ENCODE measurements at places on chromosomes 5 and 9. TPM values are rescaled to one million over a fixed set of nuclear protein-coding genes. Genes with fewer than 3 reads are reported as not detected.
A peak's percentile ranks its signal among the peaks of the same experiment; 100 is the strongest.

The CTXN3 gene
- not detected for polyA plus RNA-seq

The FBXL7 gene
- polyA plus RNA-seq, result 5.0 TPM

The GFM2 gene
- 28.5 TPM for polyA plus RNA-seq

The RASEF gene
- 3.6 TPM for polyA plus RNA-seq

The CTSV gene
- polyA plus RNA-seq, result 89.9 TPM

The PCDHAC2 gene
- 1.8 TPM for polyA plus RNA-seq

GRCh38 chr5:148336704-148337435, 1.5 kb downstream of the SPINK9 start:
- no peak for DNase-seq

DNA sequence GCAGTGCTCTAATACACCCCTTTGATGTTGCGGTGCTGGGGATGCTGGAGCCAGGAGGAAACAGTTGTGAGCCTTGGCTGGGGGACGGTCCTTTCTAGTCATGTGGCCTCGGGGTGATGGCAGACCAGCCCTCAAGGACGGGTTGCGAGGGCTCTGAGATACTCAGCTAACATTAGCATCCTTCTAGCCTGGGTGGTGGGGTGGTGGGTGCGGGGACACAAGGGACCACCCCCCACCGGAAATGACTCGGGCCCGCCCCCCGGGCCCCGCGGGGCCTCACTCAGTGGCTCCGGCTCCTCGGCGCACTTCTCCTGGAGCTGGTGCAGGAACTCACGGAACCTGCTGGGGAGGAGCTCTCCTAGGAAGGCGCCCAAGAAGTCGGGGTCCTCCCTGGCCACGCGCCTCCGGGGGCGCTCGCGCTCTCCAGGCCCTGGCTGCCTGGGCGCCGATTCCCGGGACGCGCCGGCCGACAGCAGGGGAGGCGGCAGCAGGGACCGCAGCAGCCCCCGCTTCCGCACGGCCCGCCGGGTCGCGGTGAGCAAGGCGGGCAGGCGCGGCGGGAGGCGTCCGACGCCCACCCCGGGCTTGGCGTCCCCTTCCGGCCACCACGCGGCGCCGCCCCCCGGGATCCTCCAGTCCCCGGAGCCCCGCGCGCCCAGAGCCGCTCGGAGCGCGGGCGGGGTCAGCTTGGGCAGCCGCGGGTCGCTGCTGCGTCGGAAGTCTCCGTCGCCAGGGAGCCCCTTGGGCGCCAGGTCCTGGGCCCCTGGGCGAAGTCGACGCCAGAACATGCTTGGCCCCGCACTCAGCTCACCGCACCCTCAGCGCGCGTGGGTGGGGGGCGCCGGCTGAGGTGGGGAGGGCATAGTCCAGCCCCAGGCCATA, 873 bp downstream of the C9orf50 start:
- DNase-seq, result peak; percentile 69

DNA sequence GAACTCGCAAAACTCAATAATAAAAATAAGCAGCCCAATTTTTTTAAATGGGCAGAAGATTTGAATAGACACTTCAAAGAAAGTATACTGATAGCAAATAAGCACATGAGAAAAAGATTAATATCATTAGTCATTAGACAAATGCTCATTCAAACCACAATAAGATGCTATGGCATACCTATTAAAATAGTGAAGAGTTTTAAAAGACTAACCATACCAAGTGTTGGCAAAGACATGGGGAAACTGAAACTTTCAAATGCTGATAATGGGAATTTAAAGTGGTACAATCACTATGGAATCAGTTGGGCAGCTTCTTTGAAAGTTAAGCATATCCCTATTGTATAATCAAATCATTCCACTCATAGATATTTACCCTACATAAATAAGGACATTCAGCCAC, 26.6 kb upstream of the ORM1 start:
- DNase-seq, result no peak

DNA sequence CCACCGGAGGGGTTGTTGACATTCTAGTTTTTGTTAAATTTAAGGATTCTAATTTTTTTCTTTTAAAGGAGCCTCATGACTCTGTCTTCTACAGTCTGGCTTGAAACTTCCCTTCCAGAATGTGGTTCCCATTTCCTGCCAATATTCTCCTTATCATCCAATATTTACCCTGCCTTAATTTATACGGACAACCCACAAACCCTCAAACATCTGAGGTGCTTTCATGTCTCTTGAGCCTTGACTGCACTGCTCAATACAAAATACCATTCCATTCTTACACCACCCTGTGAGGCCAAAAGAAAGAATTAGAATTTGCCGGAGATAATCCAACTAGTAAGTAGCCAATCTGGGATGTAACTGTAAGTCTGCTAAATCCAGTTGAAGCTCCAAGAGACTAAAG, 346.5 kb downstream of the SPOCK1 start:
- DNase-seq, result no peak

DNA sequence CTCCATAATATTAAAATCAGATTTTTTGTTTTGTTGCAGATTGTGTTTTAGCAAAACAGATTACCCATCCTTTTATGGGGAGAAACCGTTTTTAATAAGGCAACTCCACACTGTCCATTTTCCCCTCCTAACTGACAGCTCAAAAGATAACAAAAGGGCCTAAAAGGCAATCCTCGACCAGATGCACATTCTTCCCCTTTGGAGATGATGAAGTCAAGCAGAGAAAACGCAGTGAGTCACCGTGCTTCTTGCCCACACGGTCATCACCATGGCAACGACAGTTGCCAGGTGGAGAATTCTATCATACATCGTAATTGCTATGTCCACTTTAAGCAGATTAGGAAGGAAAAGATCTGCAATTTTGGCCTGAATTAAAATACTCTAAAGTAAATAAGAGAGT, 96.4 kb downstream of the DIRAS2 start:
- peak; percentile 32 for DNase-seq

GRCh38 chr5:42982107-42982622, 58.0 kb downstream of the ANXA2R start:
- DNase-seq, result no peak

- DNase-seq, result no peak
Observed at GRCh38 chr9:135100725-135101410, 13.4 kb downstream of the OLFM1 start.

- DNase-seq, result no peak
Observed at GRCh38 chr5:57662991-57663390, 180.4 kb upstream of the ACTBL2 start.

- DNase-seq, result no peak
Observed at GRCh38 chr9:2229109-2229721, 214.1 kb downstream of the SMARCA2 start.

- DNase-seq, result no peak
Observed at GRCh38 chr5:151098768-151099121, 17.9 kb upstream of the TNIP1 start.

DNA sequence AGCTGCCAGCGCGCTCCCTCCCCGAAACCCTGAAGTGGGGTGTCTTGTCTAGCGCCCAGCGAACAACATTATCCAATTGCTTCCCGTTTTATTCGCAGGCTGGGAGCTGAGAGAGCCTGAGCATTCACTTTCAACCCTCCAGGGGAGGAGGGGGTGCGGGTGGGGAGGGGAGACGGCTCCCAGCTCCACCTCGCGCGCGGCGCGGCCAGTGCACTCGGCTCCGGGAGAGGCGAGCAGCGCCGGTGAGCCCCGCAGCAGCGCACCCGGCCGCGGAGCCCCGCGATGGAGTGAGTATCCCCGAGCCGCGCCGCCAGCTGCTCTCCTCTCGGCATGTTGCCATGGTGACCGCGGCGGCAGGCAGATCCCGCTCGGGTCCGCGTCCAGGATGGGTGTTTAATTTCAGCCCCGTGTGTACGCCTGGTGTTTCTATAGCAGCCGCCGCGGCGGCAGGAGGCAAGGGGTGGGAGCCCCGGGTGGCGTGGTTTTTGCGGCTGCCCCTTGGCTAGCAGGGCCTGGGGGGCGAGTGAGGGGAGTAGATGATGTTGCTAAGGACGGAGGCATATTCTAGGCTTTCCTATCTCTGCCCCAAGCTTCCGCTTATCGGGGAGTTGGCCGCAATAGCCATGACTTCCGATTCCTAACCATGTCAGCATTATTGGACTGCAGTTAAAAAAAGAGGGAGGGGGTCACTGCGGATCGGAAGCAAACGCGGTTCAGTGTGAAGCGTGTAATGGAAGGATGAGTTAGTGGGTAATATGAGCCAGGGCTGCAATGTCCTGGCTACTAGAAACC, 139.2 kb upstream of the PALM2AKAP2 start:
- peak; percentile 78 for DNase-seq

DNA sequence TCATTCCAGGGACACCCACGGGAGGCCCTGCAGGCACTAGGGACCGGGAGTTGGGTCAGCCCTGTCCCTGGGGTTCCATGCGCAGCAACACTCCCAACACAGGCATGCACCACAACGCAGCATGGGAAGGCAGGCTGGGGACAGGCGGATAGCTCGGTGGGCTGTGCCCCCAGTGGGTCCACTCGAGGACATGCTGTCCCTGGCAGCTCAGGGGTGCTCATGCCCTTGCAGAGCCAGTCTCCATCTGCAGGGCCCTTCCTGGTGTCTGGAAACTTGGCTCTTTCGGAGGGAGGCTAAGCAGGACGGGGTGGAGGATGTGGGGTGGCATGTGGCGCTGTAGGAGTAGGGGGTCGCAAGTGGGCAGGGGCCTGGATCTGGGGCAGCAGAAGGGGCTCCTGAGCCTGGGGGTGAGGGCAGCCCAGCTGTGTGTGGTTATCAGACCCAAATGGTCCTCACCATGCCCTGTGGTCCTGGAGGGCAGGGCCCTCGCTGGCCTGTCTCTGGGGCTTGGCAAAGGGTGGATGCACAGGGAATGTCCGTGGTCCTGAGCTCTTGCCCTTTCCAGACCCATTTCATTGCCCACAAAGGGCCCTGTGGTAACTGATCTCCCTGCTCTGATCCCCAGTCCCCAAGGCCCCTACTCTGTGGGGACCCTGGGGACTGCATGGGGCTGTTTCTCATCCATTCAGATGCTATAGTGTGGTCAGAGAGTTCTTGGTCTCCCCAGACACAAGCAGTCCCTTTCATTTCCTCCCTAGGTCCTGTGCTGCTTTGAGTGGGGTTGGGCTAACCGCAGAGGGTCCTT, 90.3 kb upstream of the PHYKPL start:
- DNase-seq, result no peak

DNA sequence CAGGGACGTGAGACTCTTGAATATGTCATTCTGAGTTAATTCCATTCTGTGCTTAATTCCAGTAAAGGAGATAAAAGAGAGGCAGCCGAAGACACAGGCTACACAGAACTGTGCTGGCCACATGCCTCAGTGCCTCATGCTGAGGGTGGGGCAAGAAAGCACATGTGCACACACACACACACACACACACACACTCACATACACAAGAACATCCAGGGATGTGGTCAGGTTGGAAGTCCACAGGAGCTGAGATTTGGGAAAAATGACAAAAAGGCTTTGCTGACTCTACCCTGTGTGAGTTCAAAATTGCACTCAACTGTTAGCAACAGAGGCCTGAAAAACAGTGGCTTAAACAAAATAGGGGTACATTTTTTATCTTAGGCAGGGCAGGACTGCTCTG, 40.5 kb downstream of the ALG2 start:
- no peak for DNase-seq

DNA sequence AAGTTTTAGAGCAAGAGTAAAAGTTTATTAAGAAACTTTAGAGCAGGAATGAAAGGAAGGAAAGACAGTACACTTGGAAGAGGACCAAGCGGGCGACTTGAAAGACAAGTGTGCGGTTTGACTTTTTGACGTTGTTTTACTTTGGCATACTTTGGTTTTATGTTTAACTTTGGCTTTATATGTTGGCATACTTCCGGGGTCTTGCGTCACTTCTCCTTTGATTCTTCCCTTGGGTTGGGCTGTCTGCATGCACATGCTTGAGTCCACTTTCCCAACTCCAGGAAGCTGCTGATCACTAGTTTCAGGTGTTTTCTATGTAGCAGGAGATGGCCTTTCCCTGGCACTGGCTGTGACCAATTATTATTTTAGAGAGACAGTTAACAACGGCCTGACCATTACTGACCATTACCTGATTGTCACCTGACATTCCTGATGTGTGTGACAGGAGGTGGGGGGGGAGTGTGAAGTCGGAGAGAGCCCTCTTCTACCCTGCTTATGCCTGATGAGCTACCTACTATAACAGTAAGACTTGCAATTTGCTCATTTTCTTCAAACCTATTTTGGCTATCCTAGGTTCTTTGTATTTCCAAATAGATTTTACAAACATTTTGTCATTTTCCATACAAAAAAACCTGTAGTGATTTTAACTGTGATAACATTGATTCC, 45.5 kb downstream of the TNFSF8 start:
- DNase-seq, result no peak

DNA sequence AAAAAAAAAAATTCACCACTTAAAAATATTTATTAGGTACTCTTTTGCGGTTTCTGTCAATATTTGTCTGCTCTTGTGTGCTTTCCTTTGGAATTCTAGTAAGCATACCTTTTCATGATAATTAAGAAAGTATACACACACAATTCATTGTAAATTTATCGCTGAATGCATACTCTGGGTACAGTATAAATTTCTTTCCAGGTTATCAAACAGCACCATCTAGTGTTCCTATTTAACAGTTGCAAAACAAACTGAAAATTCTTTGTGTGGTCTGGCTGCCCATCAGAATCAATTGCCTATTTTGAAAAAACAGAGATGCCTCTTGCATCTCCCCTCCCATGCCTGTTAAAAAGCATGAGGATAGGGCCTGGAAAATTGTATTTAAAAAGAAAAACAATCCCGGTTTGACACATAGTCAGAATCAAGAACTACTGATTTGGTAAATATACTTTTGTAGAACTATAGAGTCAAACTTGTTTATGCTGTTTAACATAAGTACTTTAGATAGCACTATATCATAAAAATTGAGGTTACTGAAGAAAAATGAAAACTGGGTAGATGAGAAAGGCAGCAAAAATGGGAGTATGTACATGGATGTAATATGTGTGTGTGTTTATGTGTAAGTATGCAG, 16.2 kb downstream of the PGGT1B start:
- peak; percentile 75 for DNase-seq

DNA sequence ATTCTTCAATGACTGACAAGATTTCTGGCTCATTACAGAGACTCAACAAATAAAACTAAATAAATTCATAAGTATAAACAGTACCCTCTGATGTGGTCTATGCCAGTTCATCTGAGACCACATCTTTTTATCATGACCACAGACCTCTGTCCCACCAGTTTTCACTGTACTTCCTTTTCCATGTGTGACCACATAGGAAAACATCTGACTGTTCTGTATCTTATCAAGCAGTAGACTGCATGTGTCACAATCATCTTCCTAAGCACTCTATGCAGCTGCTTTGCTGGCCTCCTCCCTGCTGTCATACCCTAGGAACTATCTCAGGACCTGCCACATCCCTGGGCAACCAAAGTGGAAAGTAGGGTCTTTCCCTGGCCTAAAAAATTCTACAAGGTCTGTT, 205.0 kb upstream of the ZNF462 start:
- no peak for DNase-seq

All from GM23338 (cell line).